CD4-positive, alpha-beta T cell (primary cell): ENCODE measurements at places on chromosomes 4 and X.

DNA sequence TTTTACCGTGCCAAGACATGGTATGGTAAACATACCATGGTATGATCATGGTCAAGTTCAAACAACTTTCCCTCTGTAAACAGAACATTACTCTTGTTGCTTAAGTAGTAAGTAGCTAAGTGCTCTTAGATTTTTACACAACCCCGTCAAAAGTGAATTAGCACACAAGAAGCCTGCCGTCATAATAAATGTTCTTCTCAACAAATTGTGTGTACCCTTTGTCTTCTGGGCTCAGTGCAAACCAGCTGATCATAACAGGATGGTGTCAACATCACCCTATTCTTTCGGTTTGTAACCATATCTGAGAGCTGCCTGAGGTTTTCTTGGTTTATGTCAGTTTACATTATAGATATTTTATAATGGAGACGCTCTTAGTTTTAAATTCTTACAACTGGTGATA, 28.8 kb downstream of the MSL3 start:
- no peak for DNase-seq

DNA sequence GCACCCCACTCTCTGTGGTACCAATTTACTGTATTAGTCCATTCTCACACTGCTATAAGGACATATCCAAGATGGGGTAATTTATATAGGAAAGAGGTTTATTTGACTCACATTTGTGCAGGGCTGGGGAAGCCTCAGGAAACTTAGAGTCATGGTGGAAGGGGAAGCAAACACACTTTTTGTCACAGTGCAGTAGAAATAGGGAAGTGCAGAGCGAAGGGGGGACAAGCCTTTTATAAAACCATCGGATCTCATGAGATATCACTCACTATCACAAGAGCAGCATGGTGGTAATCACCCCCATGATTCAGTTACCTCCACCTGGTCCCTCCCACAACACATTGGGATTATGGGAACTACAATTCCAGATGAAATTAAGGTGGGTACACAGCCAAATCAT, 766.9 kb upstream of the PCDH10 start:
- no peak for DNase-seq

DNA sequence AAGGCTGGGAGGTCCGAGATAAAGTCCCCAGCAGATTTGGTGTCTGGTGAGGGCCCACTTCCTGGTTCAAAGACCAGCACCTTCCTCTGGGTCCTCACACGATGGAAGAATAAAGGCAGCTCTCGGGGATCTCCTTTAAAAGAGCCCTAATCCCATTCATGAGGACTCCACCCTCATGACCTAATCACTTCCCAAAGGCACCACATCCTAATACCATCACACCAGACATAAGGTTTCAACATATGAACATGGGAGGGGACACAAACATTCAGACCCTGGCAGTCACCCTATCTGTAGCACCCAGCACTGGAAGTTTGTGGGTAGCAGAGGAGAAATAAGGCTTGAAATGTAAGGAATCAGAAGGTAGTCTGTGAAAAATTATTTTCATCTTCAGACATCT, 112.9 kb upstream of the NOCT start:
- DNase-seq, result no peak

DNA sequence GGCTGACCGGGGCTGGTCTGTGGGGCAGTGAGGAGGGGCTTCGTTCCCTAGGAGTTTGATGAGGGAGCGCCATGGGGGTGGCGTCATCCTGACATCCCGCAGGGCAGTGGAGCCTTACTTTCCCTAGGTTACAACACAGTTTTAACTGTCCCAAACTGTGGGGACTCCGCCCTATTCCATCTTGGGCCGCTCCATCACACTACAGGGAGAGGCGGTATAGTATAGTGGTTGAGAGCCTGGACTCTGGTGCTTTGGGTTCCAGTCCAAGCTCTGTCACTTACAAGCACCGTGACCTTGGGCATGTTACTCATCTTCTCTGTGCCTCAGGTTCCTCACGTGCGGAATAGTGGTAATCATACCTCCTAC, 44.2 kb downstream of the ZNF185 start:
- no peak for DNase-seq

DNA sequence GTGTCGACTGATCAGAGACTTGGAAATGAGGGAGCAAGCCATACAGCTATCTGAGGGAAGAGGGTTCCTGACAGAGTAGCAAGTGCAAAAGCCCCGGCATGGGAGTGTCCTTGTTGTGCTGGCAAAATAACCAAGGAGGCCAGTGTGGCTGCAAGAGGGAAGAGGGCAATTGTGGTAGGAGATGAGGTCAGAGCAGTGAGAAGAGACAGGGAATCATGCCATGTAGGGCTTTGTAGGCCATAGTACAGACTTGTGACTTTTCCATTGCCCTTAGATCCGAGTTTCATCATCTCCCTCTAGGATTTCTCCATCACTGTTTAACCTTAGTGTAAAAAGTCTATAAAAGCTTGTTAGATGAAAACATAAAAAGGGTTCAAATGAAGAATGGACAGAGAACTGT, 76.2 kb downstream of the DOCK11 start:
- DNase-seq, result no peak

- DNase-seq, result no peak
Observed at GRCh38 chr4:132540797-132541196, 608.3 kb upstream of the PCDH10 start.
